ENCODE measurements at places on chromosomes 6 and 20.

DNA sequence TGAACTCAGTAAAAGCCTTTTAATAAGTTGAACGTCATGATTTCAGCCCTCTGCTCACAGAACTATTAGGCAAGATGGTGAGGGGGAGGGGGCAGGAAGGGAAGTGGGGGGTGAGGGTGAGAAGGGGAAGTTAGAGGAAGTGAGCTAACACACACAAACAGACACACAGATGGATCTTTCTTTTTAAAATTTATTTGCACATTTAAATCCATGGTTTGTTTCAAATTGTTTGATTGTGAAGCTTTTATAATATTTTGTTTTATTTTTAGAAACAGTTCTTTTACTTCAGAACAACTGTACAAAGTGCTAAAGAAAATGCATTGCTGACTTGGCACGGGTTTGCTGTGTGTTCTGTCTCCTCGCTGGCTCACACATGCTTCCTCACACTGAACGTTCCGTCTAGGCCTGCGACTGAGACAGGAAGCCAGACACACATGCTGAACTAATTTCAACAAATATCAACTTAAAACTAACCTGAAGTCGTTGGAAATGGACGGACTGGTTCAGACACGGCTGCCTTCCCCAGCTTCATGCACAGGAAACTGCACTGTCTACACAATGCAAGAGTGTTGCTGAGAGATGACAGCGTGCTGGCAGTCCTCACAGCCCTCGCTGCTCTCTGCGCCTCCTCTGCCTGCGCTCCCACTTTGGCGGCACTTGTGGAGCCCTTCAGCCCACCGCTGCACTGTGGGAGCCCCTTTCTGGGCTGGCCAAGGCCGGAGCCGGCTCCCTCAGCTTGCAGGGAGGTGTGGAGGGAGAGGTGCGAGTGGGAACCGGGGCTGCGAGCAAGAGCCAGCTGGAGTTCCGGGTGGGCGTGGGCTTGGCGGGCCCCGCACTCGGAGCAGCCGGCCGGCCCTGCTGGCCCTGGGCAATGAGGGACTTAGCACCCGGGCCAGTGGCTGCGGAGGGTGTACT is 8.1 kb upstream of the ZBP1 start:
- DNase-seq = no peak

DNA sequence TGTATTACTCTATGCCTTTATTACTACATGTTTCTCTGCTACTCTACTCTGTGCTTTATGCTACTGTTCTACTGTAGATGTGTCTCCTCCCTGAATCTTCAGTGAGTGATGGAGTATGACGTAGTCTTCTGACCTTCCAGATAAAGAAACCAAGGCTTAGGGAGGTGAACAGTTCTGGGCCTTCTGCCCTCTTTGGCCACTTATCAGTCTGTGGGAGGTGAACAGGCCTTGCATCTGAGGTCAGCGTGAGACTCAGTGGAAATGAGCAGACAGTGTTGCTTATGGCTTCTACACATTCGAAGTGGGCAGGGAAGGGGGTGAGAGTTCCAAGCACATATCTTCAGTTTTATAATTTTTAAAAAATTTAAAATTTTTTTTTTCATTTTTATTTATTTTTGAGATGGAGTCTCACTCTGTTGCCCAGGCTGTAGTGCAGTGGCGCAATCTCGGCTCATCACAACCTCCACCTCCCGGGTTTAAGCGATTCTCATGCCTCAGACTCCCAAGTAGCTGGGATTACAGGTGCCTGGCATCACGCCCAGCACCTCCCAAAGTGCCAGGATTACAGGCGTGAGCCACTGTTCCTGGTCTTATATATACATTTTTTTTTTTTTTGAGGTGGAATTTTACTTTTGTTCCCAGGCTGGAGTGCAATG is 24.2 kb downstream of the MYBL2 start:
- no peak for DNase-seq

DNA sequence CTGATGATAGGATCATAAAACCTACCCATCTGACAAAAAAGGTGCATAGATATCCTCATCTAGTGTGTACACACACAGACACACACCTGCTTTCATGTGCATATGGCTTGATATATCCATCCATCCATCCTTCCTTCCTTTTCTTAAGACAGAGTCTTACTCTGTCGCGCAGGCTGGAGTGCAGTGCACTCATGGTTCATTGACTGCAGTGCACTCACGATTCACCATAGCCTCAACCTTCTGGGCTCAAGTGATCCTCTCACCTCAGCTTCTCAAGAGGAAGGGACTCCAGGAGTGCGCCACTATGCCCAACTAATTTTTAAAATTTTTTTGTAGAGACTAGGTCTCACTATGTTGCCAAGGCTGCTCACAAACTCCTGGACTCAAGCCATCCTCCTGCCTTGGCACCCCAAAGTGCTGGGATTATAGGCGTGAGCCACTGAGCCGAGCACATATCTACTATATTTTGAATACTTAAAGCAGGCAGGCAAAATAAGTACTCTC is 27.1 kb downstream of the ADNP start:
- no peak for DNase-seq

DNA sequence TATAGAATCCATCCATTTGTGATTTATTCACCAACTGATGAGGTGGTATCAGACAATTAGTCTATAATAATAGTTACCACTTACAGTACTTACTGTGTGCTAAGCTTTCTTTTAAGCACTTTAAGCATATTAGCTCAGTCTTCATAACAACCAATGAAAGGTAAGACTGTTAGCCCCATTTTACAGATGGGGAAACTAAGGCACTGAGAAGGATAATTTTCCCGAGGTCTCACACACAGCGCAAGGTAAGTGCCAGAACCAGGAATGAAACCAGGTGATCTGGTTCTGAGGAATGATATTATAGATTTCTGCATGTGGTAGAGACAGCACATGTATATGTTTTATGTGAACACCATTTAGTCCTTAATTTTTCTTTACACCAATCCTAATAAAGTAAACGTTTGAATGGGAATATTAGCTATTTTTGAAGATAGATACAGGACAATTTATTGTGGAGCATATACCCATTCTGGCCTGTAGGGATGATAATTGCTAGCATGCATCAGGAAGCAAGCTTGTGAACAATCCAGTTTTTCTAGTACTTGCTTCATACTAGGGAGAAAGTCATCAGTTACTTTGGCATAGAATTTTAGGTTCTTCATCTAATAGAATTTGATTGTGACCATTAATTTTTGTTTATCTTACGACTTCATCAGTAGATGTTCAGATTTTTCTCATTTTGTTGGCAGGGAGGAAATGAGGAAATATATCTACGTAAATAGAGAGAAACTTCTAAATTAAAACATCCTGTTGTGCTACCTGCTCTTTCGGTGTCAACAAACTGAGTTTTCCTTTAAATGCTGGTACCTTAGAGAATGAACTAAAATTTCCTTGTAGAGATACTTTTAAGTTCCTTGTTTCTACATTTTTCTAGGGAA is 3.0 kb downstream of the YWHAB start:
- DNase-seq = no peak

DNA sequence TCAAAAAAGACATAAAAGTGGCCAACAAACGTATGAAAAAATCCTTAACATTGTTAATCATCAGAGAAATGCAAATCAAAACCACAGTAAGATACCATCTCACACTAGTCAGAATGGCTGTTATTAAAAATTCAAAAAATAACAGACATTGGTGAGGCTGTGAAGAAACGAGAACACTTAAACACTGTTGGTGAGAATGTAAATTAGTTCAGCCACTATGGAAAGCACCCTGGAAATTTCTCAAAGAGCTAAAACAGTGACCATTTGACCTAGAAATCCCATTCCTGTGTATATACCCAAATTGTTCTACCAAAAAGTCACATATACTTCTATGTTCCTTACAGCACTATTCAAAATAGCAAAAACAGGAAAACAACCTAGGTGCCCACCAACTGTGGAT is 24.9 kb upstream of the NT5E start:
- DNase-seq = no peak

DNA sequence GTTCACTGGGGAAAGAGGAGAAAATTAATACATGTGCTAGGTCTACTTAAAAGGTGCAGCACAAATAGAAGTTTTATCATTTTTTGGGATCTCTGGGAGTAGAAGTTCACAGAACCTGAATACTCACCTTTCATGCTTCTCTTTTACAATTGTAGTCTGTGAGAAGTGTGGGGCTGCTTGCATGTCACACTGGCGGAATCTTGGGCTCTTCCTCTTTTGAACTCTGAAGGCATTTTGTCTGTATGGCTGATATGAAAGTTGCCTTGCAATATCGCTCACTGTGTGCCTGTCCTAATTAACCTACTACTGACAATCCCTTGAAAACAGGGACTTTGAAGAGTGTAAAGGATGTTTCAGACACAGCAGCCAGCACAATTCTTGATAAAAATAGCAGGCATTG is 65.9 kb upstream of the CLDN20 start:
- DNase-seq = no peak

- DNase-seq = no peak
Measured at GRCh38 chr6:47780510-47781356, 1.1 kb upstream of the OPN5 start.

GRCh38 chr6:32700391-32701040 is 34.1 kb upstream of the HLA-DQB1 start:
- no peak for DNase-seq

GRCh38 chr6:53532942-53533341 is 12.0 kb downstream of the GCLC start:
- DNase-seq = no peak

- no peak for DNase-seq
Measured at GRCh38 chr20:25233016-25233772, 14.7 kb upstream of the PYGB start.

DNA sequence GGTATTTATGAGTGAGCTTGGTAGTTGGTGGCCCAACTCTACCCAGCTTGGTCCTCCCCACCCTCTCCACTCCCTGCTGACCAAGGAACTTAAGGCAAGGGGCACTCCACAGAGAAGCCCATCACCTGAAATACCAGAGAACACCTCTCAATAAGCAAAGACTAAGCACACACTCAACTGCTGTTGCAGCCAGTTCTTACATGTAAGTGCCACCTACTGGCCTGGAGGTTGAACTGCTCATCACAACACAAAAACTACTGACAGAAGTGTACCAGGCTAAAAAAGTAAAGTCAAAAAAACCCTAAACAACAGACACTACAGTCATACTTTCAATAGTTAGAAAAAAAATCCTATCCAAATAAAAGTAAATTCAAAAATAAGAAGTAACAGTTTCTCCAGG is 146.2 kb downstream of the FAM83B start:
- no peak for DNase-seq

DNA sequence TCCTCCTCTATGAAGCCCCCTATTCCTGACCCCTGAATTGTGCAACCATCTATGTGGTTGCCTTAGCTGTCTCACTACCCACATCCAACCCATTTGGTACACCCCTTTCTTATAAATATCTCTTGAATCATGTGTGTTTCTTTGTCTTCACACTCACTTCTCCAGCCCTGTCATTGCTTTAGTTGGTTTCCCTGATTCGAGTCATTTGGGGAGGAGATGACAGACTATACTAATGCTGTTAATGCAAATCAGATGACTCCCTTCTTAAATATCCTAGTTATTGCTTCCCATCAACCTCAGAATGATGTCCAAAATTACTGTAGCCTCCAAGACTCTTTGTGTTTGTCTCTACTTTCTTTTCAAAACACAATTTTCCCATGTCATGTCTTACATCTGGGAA is 23.0 kb downstream of the SLC35D3 start:
- no peak for DNase-seq

- DNase-seq = no peak
Measured at GRCh38 chr6:109383438-109383940, 1.2 kb upstream of the CD164 start.

DNA sequence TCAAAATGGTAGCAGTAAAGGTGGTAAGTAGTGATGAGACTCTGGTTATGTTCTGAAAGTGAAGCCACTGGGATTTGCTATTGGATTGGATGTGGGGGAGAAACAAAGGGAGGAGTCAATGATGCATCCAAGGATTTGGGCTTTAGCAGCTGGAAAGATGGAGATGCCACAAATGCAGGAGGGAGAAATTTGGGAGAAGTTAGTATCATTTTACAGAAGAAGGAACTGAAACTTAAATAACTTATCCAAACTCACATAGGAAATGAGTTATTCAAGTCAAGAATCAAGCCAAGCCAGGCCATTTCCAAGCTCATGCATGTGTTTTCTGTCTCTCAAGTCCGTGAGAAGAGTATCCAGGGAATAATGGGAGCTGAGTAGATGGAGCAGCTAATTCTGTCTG is 155.1 kb upstream of the TNFAIP3 start:
- no peak for DNase-seq

- no peak for DNase-seq
Measured at GRCh38 chr20:61253640-61254511, 1.8 kb downstream of the CDH4 start.

DNA sequence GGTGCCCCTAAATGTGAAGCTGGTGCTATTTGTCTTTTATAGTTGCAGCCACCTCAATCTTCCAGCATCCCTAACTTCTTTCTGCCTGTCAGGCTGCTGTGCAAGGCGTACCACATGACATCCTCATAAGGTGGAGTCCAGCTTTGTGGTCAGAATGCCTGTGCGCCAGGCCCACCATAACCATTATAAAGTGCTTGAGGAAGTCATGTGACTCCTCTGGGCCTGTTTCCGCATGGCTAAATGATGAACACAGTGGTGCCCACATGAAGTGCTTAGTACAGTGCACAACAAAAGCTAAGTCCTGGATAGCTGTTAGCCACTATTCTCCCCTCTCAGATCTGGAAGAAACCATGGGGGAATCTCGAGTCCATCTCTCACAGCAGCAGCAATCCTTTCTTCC is 75.6 kb downstream of the INSM1 start:
- no peak for DNase-seq

- no peak for DNase-seq
Measured at GRCh38 chr20:12808006-12808567, 200.7 kb upstream of the SPTLC3 start.

GRCh38 chr6:81999270-81999669 is 246.8 kb upstream of the TENT5A start:
- no peak for DNase-seq

DNA sequence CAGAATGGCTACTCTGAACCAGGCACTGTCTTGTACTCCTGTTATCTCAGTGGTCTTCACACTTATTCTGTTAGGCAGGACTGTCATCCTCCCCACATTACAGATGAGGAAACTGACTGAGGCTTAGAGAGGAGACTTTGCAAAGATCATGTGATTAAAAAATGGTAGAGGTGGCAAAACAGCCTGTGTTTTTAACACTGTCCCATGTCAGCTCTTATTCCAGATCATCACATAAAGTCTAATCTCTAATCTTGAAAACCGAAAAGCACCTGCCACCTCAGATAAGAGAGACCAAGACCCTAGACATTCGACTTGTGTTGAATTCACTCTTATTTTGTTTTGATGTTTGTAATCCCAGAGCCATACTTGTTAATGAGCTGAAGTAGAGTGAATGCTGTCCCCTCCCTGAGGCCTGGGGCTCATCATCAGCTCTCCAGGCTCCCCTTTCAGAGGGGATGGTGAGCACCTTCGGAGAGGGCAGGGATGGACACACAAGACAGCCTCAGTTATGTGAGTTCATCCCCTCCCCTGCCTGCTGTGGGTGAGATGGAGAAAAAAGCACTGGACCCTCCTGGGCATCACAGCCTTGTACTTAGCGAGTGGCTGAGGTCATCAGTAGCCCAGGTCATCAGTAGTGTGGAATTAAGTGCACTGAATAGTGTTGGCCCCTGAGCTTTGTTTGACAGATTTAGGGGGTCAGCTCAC is 30.6 kb downstream of the MTHFD1L start:
- no peak for DNase-seq

All from activated naive CD4-positive, alpha-beta T cell (primary cell).